MV-4-11 (cell line): ENCODE measurements at places on chromosomes 16 and 17.

- DNase-seq = peak; percentile 82
These were observed 694 bp upstream of the SRCAP start for GRCh38 chr16:30698139-30698815.

GRCh38 chr17:55816532-55817396 is 65.9 kb downstream of the PCTP start:
- peak; percentile 64 for DNase-seq

DNA sequence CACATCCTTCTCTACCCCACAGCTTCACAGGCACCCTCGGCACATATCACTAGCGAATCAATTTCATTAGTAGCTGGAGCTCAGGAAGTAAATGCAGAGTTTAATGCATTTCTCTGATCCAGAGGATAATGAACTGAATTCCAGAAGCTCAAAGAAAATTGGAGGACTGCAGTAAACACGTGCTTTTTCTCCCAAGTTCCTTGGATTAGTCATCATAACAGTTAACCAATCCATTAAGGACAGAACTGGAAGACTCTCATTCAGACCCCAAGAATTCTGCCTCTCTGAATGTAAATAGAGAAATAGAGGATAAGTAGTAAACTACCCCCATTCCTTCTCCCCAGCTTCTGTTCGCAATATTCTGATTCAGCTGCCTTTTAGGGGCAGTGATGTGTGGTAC is 40.7 kb downstream of the DUSP14 start:
- no peak for DNase-seq

- no peak for DNase-seq
These were observed 69.0 kb downstream of the RTN4RL1 start for GRCh38 chr17:1956134-1956533.

GRCh38 chr16:26987597-26988010 is 79.1 kb upstream of the C16orf82 start:
- DNase-seq = peak; percentile 32

DNA sequence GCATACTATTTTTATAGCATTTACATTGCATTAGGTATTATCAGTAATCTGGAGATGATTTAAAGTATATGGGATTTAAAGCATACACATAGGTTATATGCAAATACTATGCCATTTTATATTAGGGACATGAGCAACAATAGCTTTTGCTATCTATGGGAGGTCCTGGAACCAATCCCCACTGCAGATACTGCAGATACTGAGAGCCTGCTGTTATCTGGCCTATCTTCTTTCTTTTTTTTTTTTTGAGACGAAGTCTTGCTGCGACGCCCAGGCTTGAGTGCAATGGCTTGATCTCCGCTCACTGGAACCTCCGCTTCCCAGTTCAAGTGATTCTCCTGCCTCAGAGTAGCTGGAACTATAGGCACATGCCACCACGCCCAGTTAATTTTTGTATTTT is 37.4 kb downstream of the STH start:
- no peak for DNase-seq

DNA sequence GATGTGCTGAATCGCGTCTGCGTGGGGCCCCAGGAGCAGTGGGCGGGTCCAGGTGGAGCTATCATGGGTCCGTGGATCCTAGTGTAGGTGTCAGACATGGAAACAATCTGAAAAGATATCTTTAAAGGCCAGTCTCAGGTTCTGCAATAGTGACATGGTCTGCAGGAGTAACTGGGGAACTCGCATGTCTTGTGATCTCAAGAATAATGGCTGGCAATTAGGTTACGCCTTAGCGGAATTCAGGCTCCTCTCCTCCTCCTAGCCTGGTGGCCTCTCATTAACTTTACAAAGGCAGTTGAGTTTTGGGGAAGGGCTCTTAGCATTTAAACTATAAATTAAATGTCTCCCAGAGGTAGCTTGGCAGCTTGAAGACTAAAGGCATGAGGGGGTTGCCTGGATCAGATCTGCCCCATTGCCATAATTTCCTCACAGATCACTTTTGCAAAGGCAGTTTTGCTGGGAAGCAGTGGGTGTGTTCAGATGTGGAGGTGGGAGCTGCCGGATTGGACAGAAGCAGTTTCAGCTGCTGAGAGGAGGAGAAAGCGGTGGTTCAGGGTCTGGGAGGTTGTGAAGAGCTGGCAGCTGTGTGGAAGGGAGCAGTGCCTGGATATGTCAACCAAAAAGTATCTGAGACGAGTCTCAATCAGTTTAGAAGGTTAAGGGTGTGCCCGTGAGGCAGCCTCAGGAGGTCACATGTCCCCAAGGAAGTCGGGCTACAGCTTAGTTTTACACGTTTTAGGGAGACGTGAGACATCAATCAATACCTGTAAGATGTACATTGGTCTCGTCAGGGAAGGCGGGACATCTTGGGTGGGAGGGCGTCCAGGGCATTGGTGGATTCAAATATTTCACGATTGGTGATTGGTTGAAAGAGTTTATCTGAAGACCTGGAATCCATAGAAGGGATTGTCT is 2.7 kb downstream of the TBCD start:
- DNase-seq = no peak

DNA sequence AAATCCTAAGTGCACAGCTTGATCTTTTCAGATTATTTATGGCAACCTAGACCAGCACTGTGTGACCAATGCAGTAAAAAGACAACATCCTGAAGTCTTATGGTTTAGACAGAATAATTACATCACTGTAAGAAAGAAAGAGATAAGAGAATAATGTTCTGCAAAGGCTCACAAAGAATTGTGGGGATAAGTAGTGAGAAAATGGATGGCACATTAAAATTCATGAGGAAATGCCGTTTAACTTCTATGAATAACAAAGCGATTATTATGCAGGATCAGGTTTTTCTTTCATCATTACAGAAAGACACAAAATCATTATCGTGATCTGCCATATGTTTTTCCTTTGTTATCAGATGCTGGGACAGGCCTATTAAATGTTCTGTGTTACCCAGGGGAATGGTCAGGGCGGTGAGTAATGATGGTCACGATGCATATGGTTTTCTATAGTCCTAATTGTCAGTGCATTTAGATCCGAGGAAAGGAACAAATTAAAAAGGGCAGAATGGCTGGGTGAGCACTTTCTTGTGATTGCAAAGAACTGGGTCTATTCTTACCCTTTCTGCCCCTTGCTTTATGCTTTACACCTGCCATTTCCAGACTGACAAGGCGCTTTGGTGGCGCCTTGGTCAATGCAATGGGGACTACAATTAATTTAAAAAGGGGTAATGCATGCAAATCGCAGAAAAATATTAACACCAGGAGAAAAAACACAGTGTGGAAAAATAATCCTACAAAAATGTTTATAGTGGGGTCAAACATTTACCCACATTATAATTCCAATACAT is 18.1 kb upstream of the DHX40 start:
- DNase-seq = no peak

- no peak for DNase-seq
These were observed 39.6 kb upstream of the ADGRG1 start for GRCh38 chr16:57588831-57589230.

DNA sequence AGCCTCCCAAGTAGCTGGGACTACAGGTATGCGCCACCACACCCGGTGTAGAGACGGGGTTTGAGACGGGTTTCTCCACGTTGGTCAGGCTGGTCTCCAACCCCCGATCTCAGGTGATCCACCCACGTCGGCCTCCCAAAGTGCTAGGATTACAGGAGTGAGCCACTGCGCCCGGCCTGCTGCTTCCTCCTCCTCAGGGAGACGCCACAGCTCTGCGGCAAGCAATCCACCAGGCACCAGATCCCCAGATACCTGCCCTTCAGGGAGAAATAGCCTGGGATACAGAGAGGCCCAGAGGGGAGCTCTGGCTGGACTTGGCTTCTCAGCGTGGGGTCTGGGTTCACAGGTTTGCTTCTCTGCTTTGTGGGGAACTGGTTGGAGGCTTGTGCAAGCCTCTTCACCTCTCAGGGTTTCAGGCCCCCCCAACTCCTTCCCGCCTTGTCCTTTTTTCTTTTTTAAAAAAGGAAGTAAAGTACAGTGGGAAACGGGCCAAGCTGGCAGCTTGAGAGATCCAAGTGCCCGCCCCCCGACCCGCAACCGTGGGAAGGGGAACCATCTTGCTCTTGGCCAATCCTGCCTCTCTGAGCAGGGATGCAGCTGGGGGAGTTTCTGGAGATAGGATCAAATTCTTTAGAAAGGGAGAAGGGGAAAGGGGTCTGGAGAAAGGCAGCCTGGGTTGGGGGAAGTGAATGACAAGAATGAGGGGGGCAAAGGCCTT is 2.6 kb upstream of the SPHK1 start:
- DNase-seq = peak; percentile 86

- DNase-seq = no peak
These were observed 86.4 kb downstream of the SOCS1 start for GRCh38 chr16:11169641-11170040.

DNA sequence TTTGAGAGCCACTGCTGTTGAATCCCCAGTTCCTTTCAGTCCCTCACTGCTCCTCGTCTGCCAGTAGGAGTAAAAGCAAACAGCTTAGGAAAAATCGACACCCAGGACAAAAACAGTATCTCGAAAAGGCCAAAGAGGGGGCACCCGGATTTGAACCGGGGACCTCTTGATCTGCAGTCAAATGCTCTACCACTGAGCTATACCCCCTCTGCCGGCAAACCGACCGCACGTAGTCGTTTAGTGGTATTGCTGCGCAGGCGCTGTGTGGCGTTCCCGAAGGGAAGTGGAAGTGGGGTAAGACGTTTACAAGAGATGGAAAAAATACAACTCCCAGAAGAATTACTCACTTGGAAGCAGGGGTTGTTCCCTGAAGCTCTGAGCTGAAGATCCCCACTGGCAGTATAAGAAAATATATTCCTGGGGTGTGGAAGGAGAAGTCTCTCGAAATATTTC is 2.2 kb upstream of the PLXDC1 start:
- DNase-seq = peak; percentile 86

DNA sequence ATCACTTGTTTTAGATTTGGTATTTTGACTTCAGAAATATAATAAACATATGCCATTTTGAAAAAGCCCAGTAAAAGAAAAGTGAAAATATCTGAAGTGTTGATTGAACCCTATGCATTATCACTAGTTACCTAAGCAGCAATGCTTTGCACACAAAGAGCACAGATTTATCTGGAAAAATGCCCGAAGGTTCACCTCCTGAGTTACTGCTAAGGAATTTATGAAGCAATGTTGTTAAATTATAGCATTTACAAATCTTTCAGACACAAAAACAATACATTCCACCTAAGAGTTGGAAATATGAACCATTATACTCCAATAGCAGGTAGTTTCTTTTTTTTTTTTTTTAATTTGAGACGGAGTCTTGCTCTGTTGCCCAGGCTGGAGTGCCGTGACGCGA is 38.9 kb upstream of the GHDC start:
- DNase-seq = no peak

DNA sequence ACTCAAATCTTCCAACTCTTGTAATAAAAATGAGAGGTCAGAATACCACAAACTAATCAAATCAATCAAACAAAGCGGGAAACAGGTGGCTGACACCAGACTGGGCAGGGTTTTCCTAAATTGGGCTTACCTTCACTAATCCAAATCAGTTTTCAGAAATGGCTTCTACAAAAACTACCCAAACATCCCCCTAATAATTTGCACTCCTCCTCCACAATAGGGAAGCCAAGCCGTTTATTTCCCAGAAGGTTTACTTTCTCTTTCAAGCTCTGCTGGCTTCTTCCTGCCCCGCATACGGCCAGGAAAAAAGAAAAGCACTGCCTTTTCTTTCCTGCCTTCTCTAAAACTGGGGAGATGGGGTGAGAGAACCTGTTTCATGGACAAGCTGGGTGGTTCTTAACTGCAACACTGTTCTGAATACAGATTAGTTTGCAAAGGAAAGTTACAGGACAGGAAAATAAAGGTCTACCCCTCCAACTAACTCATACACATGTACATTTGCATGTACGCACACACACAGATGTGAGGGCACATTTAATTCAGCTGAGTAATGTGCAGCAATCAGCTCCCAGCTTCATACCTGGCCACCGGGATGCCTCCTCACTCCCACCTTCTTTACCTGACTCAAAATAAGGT is 9.2 kb downstream of the STAT3 start:
- no peak for DNase-seq

- no peak for DNase-seq
These were observed 35.6 kb upstream of the PHOSPHO1 start for GRCh38 chr17:49266233-49266632.

GRCh38 chr16:55439101-55439690 is 39.8 kb upstream of the MMP2 start:
- DNase-seq = peak; percentile 41

- no peak for DNase-seq
These were observed 664.9 kb downstream of the CDH8 start for GRCh38 chr16:61371388-61371787.

- DNase-seq = peak; percentile 97
These were observed 43.6 kb upstream of the MED9 start for GRCh38 chr17:17433000-17433703.

DNA sequence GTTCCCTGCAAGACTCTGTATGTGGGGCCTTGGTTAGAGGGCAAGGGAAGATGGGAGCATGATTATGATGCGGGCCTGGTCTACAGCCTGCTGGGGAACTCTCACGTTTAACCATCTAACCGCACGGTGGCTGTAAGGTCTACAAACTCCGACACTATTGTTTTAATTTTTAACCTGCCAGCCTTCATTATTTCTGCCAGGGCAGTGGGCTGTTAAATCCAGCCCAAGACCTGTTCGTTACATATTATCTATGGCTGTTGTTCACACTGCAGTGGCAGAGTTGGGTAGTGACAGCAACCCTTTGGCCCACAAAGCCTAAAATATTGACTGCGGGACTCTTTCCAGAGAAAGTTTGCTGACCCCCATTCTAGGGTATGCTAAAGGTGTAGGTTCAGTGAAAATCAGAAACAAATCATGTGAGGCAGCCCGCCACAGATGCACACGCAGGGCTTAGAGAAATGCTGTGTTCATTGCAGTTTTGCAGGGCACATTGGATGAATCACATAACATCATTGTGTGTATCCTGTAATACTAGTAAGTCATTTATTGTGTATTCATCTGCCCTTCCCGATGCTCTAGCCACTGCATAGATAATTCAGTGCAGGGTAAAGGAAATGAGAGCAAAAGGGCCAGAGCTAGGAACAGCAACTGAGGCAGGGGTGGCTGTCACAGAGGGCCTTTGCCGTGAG is 14.3 kb downstream of the SNX29 start:
- no peak for DNase-seq

DNA sequence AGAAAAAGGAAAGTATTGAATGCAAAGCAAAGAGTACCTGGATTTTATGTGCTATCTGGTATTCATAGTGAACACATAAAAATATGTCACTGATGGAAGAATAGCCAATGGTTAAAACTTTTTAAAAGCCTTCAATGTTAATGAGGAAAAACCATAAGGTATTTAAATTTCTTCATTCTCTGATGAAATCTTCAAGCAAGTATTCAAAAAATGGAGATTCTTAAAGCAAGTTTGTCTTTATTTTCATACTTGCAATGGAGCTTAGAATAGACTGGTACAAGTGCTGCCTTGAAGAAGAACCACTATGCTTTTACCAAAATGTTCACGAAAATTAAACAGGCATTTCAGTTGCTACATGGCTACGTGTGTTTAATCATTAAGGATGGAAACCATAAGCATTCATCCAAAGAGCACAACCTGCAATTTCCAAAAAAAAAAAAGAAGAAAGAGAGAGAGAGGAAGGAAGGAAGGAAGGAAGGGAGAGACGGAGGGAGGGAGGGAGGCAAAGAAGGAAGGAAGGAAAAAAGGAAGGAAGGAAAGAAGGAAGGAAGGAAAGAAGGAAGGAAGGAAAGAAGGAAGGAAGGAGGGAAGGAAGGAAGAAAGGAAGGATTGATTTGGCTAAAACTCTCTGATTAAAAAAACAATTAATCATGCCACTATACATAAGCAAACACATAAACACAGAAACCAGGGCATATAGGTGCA is 17.6 kb downstream of the HS3ST3A1 start:
- no peak for DNase-seq

GRCh38 chr16:7182510-7183109 is 150.0 kb upstream of the RBFOX1 start:
- no peak for DNase-seq
